ENCODE measurements at places on chromosomes 1 and 21.

- no peak for DNase-seq
Observed at GRCh38 chr1:147077081-147077480, 95.2 kb downstream of the PRKAB2 start.

GRCh38 chr1:176770066-176770465 lies 307.1 kb downstream of the PAPPA2 start:
- DNase-seq: no peak

GRCh38 chr1:63497577-63497976 lies 25.4 kb downstream of the ITGB3BP start:
- DNase-seq: no peak

DNA sequence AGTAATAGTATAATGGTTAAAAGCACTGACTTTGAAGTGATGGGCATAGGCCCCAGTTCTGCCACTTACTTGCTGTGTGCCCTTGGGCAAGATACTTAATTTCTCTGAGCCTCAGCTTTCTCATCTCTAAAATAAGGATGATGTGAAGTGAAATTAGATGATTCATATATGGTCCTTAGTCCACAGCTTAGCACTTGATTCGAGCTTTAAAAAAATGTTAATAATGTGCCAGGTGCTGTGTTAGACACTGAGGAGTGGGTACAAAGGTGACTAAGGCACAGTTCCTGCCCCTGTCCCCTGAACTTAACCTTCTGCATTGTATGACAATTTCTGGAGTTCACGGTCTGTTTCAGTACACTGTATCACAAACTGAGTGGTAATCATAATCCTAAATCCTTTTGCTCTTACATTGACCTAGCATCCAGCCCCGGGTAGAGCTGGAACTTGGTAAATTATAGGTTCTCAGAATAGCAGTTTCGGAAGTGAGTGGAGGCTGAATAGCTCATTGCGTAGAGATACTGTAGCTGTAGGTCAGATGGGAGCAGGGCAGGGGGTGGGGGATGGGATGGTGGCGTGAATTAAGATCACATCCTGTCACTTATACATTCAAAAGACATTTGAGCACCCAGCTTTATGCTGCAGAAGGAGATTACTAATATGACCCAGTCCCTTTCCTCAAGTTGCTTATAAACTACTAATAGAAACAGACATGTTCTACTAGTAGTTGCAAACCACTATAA lies 1.5 kb downstream of the ZNF691 start:
- no peak for DNase-seq

DNA sequence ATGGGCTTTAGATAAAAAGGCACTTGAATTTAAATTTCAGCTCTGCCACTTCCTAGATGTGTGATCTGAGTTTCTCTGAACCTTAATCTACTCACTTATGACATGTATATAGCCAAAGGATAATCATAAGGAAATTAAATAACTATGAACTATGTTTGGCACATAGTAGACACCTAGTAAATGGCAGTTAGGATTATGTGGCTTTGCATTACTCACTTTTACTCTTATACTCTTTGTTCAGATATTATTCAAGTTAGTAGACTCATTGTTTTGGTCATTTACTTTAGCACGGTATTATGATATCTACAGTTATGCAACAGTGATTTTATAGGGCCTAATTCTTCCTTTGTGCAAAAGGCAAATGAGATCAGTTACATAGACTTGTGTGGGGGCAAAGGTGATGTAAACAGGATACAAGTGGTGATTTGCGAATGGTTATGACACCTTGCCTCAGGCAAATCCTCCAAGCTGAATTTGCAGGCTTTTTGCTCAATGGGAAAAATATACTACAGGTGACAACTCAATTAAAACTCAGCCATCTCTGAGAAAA lies 297.2 kb upstream of the PBX1 start:
- no peak for DNase-seq

- peak; percentile 3 for DNase-seq
Observed at GRCh38 chr1:179953974-179954492, 577 bp upstream of the CEP350 start.

- no peak for DNase-seq
Observed at GRCh38 chr1:83775977-83776603, 222.8 kb downstream of the TTLL7 start.

DNA sequence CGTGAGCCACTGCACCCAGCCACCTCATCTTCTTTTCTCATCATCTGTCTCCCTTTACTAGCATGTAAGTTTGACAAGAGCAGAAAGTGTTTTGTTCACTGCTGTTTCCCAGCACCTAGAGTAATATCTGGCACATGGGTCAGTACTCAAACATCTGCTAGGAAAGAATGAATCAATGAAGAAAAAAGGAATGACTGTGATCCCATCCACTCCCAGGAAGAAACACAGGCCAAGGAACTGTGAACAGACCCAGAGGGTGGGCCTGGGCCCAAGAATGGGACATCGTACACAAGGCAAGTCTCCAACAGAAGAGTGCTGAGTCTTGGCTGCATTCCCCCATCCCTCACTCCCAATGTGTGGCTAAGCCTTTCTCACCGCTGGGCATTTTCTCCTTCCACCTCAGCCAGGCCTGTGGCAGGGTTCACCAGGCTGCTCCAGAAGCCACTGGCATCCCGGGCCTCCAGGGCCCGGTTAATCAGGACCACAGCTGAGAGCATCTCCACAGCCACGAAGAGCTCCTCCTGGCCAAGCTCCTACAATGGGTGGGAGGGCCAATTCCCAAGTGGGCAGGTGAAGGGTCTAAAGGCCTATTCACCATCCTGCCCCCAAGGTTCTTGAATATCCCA lies 18.4 kb downstream of the IQGAP3 start:
- DNase-seq: no peak

DNA sequence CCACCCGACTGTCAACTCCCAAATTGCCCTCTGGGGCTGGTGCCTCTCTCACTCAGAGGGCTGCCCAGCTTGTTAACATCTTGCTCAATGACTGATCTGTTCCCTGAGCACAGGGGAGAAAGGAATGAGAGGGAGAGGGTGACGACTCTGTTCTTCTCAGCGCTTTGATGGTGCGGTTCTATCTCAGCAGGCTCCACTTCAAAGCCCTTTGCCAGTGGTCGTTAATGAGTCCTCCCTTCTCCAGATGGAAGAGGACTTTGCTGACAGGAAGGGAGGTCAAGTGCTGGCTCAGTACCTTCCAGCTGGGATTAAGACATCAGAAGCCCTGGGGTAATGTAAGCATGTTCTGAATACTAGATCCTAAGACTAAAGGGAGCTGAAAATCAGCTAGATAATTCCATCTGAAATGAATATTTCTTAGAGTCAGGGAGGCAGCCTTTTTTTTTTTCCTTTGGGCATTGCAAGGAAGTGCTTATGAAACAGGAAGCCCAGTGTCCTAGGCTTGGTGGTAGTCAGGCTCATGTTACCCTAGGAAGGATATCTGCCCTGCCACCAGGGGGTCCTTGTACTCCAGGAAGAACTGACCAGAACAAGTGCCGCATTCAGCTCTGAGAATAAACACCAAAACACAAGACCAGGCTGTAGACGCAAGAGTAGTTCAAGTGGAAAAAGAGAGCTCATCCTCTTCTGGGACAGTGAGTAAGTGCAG lies 4.7 kb downstream of the FMOD start:
- DNase-seq: no peak

DNA sequence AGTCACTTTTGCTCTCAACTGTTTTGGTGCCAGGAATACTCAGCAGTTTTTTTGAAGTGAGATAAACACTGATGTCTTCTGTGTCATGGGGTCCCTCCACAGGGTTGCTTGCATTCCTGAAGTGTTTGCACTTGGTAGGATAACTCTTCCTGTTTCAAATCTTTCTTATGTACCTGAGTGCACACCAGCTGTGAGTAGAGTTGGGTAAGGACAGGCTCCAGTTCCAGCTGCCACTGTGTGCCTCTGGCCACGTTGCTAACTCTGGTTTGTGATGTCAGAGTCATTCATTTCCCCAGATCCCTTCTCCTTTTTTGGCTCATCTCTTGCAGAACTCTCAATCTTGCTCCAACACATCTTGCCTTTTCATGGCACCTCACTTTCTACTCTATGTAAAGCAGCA lies 356.3 kb upstream of the B3GALT2 start:
- no peak for DNase-seq

- DNase-seq: no peak
Observed at GRCh38 chr1:216750031-216750627, 26.9 kb upstream of the ESRRG start.

- no peak for DNase-seq
Observed at GRCh38 chr1:74679811-74680210, 6.2 kb upstream of the ERICH3 start.

DNA sequence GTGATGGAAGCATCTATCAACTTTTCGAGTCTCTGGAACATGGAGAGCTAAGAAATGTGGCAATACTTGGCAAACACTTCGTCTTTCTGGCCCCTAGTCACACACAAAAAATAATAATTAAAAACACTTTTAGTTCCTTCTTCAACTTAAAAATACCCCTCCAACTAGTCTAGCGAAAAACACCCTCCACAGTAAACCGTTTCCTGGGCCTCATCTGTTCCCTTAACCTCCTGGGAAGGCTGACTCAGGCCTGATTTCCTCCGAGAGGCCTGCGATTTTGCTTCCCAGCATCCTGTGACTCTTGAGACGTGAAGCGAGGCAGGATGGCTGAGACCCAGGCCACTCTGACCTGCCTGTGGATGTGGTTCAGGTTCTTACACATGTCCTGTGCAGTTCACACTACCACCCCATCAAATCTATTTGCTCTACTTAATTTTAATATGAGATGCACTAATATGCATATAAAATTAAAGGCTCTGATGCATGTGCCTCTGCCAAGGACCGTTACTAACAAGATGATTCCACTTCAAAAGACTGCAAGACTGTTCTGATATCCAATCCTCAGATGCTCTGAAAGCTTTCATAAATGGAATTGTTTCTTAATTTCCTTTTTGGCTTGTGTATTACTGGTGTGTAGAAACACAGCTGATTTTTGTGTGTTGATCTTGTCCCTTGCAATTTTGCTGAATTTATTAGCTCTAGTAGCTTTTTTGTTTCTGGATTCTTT lies 3.5 kb downstream of the NAV1 start:
- no peak for DNase-seq

DNA sequence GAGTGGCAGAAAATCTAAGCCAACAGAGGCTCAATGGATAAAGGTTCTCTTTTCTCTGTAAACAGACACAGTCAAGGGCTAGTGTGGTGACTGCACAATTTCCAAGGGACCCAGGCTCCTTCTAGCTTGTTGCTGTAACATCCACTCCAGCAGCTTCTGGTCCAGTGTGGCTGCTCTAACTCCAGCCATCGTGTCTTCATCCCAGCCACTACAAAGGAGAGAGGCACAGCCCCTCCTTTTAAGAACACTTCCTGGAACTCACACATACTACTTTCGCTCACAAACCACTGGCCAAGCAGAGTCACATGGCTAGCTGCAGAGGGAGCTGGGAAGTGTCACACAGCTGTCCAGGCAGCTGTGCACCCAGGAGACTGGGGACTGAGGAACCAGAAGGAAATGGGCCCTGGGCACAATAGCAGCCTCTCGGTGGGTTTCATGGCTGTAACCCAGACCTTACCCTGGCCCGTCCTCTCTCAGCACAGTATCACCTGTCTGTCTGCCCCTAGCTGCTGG lies 188.6 kb upstream of the VAMP3 start:
- no peak for DNase-seq

DNA sequence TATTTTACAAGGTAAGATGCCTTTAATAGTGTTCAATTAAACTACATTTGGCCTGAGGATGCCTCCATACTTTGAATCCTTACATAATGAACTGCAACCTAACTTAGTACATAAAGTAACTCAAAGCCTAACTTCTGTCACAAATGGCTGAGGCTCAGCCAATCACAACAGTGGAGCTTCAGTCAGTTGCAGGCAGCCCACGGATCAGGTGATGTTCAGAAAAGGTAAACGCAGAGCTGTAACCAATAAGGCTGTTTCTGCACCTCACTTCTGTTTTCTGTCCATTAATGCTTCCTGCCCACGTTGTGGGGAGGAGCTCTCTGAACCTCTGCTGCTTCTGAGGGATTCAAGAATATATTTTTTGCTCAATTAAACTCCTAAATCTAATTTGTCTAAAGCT lies 94.8 kb upstream of the KIAA0040 start:
- no peak for DNase-seq

DNA sequence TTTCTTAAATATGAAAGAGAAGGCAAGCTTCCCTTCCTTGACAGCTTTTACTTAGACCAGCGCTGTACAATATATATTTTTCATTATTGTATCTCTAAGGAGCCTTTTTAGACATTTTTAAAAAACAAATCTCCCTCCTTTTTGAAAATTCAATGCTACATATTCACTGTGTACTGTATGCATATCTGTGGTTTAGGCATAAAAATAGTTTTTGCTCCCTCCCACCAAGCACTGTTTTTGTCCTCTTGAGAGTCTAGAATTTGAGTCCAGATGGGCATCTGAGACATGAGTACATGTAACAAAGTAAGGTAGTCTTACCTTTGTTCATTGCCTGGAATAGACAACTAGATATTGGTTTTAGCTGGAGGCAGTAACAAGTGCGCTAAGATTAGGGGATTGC lies 488.5 kb upstream of the RUNX1 start:
- no peak for DNase-seq

GRCh38 chr1:229989591-229990248 lies 77.3 kb upstream of the GALNT2 start:
- no peak for DNase-seq

DNA sequence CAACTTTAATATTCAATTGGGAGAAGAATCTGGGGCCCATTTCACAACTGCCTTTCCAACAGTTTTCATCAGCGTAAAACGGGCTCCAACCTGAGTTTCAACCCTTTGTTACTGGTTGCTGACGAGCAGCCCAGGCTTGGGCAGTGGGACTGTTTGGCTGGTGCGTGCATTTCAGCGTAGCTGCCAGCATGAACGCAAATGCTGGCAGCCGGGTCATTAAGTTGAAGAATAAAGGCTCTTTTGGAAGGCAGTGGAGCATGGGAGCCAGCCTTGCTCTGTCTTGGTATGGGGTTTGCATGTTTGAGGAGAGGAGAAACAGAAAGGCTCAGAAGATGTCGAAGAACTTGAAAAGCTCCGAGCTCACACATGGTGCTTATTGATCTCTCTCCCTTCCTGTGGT lies 40.7 kb downstream of the WDR3 start:
- no peak for DNase-seq

GRCh38 chr1:216904471-216904870 lies 181.2 kb upstream of the ESRRG start:
- DNase-seq: no peak

DNA sequence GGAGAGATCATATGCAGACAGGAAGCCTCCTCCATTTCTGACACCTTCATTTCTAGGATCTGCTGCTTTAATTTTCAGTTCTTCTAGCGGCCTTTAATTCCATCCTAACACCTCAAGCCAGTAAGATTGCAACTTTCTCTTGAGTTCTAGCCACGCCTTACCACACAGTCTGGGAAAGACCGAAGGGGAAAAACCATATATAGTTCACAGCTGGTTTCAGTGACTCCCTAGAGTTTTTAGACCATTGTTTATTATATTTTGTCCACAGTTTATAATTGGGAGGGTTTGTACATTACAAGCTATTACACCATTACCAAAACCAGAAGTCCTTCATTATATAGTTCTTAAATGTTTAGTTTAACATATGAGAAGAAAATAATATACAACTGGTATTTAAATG lies 37.5 kb downstream of the DPH5 start:
- DNase-seq: no peak

GRCh38 chr1:103561643-103562395 lies 9.6 kb upstream of the AMY2B start:
- no peak for DNase-seq

Measured in activated naive CD8-positive, alpha-beta T cell treated with anti-CD3 and anti-CD28 coated beads, Interleukin-2, amount 50 U/mL, for 16 hours (primary cell).